ENCODE measurements at places on chromosomes 1 and 21.

DNA sequence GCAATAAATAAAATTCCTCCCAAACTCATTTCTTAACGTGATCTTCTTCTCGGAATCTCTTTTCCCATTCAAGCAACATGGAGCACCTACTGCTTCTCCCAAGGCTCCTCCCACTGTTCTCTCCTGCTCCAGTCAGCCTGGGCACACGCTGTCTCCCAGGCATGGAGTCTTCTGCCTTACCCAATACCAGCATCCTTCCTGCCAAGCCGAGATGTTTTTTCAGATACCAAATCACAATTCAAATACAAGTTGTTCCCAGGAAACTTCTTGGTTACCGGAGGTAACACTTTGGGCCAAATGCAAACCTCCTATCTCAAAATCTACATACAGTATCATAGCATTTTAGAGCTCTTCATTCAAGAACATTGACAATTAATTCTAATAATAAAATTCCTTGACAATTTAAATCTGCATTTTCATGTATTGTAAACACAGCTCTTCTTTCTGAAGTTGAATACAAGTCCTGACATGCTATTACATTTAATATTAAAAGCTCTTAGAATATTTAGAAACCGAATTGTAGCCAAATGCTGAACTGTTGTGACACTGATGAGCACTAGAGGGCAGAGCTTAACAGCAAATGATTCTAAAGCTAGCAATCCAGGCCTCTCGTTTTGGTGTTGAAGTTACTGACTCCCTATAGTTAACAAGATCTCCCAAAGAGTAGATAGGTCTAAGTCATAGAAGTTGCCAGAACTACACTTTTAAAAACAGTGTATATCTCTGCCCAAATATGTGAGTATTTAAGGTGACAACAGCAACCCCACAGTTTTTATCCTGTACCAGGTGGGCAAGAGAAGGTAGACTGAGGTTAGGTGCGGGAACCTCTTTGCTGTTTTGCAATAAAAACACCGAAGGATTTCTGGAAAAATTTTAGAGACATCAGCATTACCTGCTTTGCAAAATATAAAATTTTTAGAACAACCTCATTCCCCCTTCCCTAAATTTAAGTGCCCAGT, 52.3 kb downstream of the BCAR3 start:
- DNase-seq: no peak

GRCh38 chr1:73056826-73057225, 774.5 kb upstream of the NEGR1 start:
- DNase-seq: no peak

- DNase-seq: no peak
Measured at GRCh38 chr1:115090540-115090939, 1.2 kb upstream of the TSPAN2 start.

DNA sequence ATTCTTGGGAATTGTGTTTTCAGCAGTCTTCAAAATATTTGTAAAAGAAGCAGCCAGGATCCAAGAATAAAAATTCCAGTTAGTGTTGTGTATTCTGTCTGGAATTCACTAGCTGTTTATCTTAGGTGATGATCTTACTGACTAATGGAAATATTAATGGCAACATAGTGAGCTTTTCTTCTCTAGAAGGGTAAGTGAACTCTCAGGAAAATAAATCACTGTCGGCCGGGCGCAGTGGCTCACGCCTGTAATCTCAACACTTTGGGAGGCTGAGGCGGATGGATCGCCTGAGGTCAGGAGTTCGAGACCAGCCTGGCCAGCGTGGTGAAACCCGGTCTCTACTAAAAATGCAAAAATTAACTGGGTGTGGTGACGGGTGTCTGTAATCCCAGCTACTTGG, 87.4 kb upstream of the KIF1B start:
- no peak for DNase-seq

- DNase-seq: no peak
Measured at GRCh38 chr1:187928288-187928687, 1099.5 kb downstream of the PLA2G4A start.

- no peak for DNase-seq
Measured at GRCh38 chr1:41728403-41729202, 190.1 kb downstream of the HIVEP3 start.

GRCh38 chr21:15076730-15077129, 11.9 kb upstream of the NRIP1 start:
- DNase-seq: no peak

DNA sequence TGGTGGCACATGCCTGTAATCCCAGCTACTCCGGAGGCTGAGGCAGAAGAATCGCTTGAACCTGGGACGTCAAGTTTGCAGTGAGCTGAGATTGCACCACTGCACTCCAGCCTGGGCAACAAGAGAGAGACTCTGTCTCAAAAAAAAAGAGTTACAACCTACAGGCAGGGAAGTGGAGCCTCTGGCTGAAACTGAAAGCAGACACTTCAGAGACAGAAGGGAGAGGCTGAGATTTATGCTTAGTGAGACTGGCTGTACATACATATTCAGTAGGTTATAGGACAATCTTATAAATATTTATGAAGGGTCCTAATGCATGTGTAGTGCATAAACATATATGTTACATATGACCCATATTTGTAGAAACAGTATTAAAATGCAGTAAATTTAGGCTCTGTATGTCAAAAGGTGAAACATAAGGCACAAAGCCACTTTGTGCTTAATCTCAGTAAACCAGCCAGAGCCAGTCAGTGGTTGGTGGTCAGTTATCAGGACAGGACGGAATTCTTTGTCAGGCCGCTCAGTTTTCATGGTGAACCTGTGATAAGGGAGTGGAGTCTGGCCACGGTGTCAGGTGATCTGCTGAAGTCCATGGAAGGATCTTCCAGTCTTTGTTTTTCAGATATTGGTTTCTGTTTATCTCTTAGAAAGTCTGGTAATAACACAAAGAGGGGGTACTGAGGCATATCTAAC, 13.7 kb downstream of the RHEX start:
- DNase-seq: no peak

DNA sequence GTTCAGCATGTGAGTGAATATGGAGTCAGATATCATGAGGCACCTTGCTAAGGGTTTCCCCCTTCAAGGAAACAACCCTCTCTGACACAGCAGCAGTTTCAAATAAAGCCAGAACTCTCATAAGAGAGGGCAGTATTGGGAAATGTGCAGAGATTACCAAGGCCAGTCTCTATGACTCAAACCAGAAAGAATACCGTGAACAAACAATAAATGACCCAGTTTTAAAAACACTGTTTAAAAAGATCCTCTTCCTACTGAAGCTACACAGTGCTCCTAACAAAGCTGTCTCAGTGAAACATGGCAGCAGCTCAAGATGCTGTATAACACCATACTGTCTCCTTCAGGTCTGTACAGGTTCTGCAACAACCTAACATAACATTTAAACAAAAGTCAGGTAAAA, 102.6 kb downstream of the KIAA0319L start:
- DNase-seq: no peak

DNA sequence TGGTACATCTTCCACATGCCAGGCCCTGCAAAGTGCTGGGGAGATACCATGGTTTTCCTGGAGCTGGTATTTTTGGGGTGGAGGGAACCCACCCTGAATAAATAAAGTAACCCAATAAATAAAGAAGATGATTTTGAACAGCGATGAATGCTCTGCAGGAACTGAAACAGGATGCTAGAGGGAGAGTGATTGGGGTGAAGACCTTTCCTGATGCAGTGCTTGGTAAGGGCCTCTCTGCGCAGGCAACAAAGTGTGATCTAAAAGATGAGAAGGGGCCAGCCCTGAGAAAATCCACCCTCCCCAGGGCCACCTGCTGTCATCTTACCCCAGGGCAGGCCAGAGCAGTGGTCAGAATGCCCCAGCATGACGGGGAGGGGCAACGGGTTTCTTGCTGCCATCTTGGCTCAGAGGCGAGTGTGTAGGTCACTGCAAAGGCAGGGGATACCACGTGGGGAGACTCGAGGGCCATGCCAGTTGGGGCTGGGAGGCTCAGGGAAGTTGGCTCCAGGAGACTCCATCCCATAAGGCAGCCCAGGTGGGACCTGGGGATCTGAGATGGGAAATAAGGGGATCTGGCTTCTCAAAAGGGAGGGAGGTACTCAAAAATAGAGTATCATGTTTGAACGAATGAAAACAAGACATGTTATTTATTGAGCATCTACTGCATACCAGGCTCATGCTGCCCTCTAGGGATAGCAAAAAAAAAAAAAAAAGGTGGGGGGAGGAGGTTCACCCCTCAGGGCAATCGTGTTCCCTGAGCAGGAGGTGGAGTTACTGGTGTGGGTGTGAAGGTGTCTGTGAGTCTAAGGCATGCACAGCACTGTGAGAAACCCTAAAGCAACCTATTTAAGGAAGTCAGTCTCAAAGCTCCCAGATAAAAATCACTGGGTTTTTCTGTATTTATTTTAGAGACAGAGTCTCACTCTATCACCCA, 2.8 kb downstream of the SRARP start:
- no peak for DNase-seq

GRCh38 chr1:27342778-27343638, 1.2 kb downstream of the SYTL1 start:
- DNase-seq: no peak

GRCh38 chr1:206685769-206686477, 1.2 kb downstream of the MAPKAPK2 start:
- DNase-seq: no peak

GRCh38 chr1:45303520-45304310, 23.0 kb upstream of the HPDL start:
- peak; percentile 90 for DNase-seq

GRCh38 chr1:110466646-110467280, 15.8 kb downstream of the PROK1 start:
- DNase-seq: no peak

GRCh38 chr1:40385437-40386358, 12.2 kb downstream of the SMAP2 start:
- no peak for DNase-seq

- no peak for DNase-seq
Measured at GRCh38 chr1:32696041-32696440, 6.5 kb downstream of the SYNC start.

GRCh38 chr21:42364304-42364865, 1.9 kb downstream of the TFF1 start:
- DNase-seq: no peak

- no peak for DNase-seq
Measured at GRCh38 chr1:161001525-161001924, 19.4 kb downstream of the F11R start.

DNA sequence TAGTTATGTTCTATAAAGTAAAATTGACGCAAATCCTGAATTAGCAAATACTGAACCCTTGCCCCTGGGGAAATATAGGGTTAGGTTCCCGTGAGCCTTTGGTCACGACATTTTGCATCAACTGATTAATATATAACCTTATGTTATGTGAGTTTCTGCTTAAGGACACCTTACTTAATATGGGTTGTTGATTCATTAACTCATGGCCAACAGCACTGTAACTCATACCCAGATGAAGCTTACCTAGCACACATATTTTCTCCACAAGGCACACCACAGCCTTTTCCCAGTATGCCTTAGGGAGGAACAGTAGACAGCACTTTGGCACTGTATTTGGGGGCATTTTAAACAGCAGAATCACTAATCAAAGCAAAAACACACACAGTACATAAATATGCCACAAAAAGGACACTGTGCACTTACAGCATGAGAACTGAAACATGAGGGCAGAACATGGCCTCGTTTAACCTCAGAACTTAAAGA, 15.1 kb downstream of the INAVA start:
- DNase-seq: no peak

GRCh38 chr1:237411621-237412020, 369.6 kb downstream of the RYR2 start:
- DNase-seq: no peak

GRCh38 chr21:36901575-36901974, 64.9 kb downstream of the HLCS start:
- DNase-seq: no peak

Measured in stimulated activated CD8-positive, alpha-beta memory T cell treated with anti-CD3 and anti-CD28 coated beads, Interleukin-15, amount 100 ng/mL, for 24 hours (primary cell).